ENCODE measurements at places on chromosomes 16 and 17.

DNA sequence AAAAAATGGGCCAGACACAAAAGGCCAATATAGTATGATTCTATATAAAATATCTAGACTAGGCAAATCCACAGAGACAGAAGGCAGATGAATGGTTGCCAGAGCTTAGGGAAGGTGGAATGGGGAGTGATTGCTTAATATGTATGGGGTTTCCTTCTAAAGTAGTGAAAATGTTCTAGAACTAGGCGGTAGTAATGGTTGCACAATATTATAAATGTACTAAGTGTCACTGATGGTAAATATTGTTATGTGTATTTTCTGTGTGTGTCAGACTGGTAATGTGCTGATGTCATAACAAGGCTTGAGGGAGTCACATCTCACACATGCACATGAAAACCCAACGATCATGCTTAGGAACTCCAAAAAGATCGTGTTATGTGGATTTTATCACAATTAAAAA, 106.9 kb upstream of the SIAH1 start:
- DNase-seq = no peak

- DNase-seq = no peak
Observed at GRCh38 chr17:74005790-74006189, 197.7 kb upstream of the RPL38 start.

- DNase-seq = no peak
Observed at GRCh38 chr17:72446525-72447250, 325.9 kb downstream of the SOX9 start.

DNA sequence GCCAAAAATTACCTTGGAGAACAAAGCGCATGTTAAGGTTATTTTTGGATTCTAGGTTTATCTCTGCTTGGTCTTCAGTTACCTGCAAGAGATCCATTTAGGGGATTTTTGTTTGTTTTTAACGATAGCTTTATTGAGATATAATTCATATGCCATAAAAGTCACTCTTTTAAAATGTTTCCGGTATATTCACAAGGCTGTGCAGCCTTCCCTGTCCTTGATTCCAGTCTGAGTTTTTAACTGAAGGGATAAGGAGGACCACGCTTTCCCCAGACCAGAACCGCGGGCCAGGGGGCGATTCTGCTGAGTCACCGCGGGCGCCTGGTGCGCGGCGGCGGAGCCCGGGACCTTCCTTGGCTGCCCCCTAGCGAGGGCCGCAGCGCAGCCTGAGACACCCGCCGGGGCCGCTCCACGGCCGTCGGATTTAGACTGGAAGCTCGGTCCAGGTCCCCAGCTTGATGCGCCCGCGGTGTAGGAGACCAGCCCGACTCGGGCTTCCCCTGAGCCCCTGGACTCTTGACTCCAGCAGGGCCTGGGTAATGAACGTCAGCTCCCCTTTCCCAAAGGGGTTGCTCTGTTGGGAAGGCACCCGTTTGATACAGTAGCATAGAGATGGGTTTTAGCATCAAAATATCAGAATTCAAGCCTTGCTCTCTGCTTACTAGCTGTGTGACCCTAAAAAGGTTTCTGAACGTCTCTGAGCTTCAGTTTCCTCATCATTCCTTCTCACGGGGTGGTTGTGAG, 50.0 kb upstream of the STH start:
- DNase-seq = peak; percentile 86

DNA sequence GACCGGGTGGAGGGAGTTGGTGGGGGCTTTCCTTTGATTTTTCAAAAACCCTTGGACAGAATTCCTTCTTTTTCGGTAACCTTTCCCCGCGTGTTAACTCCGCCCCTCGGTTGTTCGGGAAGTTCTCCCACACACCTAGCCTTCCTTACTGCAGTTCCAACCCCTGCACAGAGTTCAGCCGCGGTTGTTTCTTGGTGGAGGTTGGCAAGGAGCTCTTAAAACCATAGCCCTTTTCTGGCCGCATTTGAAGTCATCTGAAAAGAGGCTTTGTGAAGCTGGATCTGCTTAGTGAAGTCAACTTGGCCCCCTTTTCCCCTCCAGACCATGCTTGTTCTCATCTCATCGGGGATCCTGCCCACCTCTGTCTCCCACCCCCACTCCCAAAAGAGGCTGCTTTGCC, 1.8 kb downstream of the CACNG4 start:
- DNase-seq = no peak

- no peak for DNase-seq
Observed at GRCh38 chr17:57751348-57751971, 6.4 kb upstream of the CCDC182 start.

GRCh38 chr17:17750881-17751280, 69.6 kb downstream of the RAI1 start:
- no peak for DNase-seq

GRCh38 chr16:2734844-2735515, 15.0 kb upstream of the PRSS27 start:
- no peak for DNase-seq

Measured in H54 (cell line).